ENCODE measurements at places on chromosomes 11 and 22.
A peak's percentile ranks its signal among the peaks of the same experiment; 100 is the strongest.

GRCh38 chr11:64245401-64245796 lies 1.3 kb downstream of the PPP1R14B start:
- no peak for DNase-seq

DNA sequence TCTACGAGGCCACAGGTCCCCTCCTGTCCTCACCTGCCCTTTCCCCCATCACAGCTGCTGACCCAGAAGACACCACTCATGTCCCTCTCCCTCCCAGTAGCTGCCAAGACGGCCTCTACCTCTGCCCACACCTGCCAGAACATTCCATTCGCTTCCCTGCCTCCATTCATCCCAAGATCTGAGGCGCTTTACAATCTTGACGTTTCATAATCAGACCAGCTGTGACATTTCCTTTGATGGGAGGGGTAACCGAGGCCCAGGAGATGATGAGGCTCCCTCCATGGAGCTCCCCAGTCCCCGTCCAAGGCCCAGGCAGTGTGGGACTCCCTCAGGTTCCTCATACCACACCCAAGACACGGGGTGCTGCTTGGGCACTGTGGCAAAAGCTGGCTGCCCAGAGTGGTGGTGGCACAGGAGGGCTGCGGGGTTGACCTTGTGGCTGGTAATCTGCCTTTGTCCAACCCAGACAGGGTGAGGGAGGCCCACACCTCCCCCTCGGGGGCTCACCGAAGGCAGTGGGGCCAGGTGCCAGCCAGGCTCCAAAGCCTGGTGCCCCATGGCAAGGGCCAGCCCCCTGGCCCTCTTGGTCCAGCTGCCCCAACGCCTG lies 17.3 kb downstream of the PHLDA2 start:
- DNase-seq = no peak

GRCh38 chr11:110430267-110431050 lies 711 bp downstream of the FDX1 start:
- peak; percentile 58 for DNase-seq

DNA sequence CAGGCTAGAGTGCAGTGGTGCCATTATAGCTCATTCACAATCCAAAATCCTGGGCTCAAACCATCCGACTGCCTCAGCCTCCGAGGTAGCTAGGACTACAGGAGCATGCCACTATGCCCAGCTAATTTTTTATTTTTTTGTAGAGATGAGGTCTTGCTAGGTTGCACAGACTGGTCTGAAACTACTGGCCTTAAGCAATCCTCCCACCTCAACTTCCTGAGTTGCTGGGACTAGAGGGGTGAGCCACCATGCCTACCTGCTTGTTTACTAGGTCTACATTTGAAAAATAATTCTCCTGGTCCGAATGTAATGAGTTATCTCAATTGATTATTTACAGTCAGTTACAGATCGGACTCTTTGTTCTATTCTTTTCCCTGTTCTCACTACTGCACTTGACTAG lies 22.0 kb downstream of the TAF1D start:
- DNase-seq = no peak

DNA sequence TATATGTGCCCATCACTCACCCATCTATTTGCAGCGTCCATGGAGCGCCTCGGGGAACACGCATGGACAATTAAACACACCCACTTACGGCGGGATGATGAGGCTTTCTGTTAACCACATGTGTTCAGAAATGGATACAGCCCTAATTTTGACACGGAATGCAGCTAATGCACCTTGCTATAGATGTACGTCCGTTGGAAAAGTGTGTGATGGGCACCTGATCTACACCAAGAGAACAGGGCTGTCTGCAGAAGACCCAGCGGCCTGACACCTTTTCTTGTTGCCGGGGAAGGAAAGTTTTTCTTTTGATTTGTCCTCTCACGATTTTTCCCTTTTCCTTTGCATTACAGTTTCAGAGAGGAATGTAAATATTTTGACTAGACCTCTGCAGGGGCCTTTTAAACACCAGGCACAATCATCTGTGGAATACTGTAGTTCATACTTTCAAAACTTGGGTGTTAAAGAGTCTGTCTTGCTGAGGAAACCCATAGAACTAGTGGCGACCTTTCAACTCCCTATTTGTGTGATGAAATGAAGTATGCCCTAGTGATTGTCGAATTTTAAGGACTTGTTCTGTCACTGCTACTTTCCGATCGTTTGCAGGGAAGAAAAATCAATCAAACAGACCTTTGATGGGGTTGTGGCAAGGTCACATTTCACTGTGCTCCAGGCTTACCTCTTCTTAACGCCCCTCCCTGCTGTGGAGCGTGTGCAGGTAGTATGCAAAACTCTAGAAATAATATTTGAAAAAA lies 16.5 kb upstream of the PAX6 start:
- DNase-seq = peak; percentile 56

DNA sequence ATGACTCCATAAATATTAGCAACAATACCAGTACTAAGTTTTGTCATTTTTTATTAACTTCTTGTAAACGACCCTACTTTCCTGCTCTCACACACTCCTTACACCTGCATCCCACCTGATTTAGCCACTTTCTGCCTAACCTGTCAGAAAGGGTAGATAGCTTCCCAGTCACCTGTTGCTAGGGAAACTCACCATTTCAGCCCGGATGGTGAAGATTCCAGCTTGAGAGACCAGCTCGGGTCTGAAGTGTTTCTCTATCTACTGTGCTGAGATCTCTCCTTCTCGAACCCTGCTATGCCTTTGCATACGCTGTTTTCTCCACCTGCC lies at the start of gene PARVG:
TSS of gene PARVG (plus strand) at position 220 of the 327 bp plus-strand sequence. CDS start 2,405 bp downstream, outside the sequence.
- DNase-seq = no peak

DNA sequence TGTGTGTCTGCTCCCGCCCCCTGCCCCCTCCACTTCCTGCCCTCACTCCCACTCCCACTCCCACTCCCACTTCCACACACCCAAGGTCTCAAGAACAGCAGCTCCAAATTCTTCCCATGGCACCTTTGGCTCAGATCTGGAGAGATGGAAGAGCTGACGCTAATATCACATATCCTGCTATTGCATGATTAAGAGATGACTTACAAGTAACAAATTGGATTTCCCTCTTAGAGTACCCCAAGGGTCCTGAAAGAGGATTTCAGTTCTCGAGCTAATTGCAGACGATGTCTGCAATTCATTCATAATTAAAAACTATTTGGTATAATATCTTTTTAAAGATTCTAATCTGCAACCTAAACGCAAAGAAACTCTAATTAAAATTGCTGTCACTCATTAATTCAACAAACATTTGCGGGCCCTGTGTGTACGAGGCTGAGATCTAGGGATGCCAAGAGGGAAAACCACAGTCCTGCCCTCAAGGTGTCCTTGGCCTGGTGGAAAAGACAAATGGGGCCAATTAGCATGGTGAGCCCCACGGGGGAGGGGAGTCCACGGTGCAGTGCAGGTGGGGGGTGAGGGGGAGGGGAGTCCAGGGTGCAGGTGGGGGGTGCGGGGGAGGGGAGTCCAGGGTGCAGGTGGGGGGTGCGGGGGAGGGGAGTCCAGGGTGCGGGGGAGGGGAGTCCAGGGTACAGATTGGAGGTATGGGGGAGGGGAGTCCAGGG lies 50.3 kb downstream of the CELSR1 start:
- no peak for DNase-seq

DNA sequence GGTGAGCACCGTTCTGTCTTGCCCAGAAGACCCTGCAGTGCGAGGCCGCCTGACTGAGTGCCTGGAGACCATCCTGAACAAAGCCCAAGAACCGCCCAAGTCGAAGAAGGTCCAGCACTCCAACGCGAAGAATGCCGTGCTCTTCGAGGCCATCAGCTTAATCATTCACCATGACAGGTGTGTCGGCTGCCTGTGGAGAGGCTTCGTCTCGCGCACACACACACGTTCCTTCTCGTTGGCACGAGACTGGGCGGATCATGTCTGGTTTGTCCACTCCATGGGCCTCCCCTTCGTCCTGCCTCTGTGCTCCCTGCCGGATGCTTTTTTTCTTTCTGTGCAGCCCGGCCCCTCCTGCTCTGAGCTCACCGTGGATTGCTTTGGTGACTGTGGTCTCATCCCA lies 51.1 kb downstream of the MUC6 start:
- no peak for DNase-seq

- DNase-seq = no peak
Observed at GRCh38 chr22:47274196-47274595, 511.7 kb downstream of the TBC1D22A start.

- no peak for DNase-seq
Observed at GRCh38 chr11:100948936-100949335, 180.7 kb downstream of the PGR start.

- DNase-seq = no peak
Observed at GRCh38 chr11:67484847-67485311, 2.1 kb downstream of the AIP start.

DNA sequence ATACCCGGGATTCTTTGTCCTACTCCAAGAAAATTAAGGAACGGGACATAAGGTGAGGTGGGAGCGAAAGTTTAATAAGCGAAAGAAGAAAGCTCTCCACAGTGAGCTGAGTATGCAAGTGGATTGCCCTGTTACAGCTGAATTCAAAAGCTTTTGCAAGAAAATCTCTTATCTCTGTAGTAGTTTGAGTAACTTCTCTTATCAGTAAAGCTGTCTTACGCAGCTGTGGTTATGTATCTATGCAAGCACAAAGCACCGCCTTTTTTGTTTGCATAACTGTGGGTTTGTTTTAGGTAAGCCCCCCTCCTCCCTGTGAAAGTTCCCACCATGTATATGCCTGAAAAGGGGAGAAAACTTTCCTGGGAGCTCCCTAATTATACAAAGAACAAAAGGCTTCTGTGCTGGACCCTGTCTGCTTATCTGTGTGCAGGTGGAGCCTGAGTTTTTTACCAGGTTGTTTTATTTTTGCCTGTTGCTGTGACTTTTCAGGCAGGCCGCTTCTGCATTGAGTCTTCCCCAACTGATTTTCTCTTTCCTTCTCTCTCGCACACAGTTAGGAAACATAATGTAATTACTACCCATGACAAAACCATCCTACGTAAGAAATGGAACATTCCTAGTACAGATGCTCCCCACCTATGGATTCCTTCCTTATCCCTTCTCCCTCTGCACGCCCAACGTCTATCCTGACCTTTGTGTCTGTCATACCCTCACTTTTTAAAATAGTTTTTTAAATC lies 837 bp upstream of the PLAAT5 start:
- DNase-seq = no peak

DNA sequence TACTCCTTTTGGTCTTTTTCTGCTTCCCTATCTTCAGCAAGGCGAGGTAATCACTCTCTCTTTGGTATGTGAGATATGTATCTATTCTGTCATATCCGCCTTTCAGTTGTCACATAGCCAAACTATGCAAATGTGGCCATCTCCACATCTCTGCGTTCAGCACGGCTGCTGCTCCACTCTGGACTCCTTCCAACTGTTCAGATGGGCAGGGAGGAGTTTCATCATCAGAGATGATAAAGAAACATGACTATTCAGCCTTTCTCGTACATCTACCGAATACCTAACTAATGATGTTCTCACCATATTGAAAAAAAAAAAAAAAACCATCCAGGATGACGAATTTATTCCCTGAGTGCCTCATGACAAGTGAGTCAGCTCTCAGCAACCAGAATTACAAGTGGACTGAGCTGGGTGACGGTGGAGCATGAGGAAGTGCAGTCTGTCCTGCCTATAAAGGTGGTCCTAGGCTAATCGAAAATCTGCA lies 899.6 kb downstream of the OPCML start:
- peak; percentile 76 for DNase-seq

- no peak for DNase-seq
Observed at GRCh38 chr22:29606320-29606719, 2.9 kb downstream of the NF2 start.

DNA sequence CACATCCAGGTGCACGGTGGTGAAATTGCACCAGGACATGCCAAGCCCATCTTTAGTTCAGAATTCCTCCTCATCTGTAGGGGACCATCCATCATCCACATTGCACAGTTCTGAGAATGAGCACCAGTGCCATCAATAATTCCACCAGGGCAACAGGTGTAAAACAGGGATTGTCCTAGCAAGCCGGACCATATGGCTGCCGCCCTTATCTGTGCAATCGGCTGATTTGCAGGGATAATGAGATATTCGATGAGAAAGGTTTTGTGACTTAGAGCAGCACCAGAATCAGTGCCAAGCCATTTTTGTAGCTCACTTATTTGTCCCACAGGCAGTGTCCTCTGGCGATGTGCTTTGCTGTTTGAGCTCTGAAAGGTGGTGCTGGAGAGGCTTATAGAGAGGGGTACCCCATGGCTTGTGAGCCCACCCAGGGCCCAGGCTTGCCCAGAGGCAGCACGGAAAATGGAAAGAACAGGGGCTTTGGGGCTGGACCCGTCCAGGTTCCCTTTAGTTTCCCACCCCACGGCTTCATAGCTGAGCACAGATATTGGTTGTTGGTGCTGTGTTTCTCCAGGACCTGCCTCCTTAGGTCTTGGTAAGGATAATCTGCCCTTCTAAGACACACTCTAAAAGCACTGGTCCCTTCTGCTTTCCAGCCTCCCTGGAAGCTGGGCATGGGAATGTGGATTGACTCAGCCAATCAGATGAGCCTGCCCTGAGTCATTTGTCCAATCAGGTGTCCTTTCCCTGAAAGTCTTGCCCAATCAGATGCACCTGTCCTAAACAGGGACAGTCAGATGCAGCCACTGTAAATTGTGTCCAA lies 84.0 kb upstream of the SHANK2 start:
- peak; percentile 28 for DNase-seq

GRCh38 chr11:22161489-22161888 lies 31.4 kb upstream of the ANO5 start:
- no peak for DNase-seq

- DNase-seq = no peak
Observed at GRCh38 chr22:30996462-30996861, 27.4 kb downstream of the TUG1 start.

- DNase-seq = no peak
Observed at GRCh38 chr11:22467741-22468140, 129.6 kb downstream of the SLC17A6 start.

- no peak for DNase-seq
Observed at GRCh38 chr22:24968066-24968561, 15.6 kb downstream of the KIAA1671 start.

GRCh38 chr22:43840431-43840830 lies 21.9 kb downstream of the SULT4A1 start:
- DNase-seq = no peak

DNA sequence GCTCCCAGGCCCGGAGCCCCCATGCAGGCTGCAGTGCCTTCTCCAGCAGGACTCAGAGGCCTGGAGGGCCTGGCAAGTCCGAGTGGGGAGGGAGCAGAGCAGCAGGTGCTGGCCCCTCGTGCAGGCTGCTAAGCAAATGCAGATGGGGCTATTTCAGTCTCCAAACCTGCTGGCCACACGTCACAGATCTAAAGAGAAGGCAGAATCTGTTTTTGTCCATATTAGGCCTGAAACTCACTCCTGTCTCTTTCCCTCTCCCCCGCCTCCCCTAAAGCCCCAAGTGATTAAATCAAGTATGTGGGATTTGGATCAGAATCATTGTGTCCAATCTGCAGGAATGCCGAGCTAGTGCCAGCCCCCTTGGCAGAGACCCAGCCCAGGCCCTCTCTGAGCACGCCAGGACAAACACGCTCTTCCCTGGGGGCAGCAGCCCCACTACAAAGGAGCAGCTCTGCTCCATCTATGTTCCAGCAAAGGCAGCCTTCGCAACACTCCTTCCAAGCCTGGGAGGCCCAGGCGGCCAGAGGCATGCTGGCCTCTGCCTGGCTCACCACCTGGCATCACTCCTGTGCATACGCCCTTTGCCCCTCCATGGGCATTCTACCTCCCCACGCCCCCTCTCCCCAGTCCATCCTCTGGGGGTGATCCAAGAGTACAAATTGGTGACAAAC lies 26.5 kb downstream of the RPL27A start:
- peak; percentile 33 for DNase-seq

Data from AG08396 (cell line).